ENCODE measurements at places on chromosomes 4 and X.

- DNase-seq = no peak
These were observed 44.9 kb upstream of the GPRIN3 start for GRCh38 chr4:89352541-89352940.

DNA sequence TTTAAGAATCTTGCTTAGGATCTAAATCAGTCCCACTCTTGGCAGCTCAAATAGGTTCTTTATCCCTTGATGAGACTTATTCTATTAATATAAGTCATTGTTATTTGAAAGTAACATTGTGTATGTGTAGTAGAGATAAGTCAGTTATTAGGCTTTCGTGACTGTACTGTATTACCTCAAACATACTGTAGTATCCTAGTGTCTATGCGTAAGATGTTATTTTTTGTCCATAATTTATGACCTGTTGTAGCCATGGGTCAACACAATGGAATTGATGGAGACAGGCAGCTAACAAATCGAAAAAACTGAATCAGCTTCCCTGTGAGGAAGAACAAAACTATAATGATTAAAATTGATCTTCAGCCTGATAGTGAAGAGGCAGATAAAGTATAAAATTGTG is 41.8 kb downstream of the CLCN3 start:
- DNase-seq = no peak

- DNase-seq = no peak
These were observed 7.1 kb upstream of the SMARCA1 start for GRCh38 chrX:129530410-129530809.

GRCh38 chrX:21158678-21159077 is 215.5 kb upstream of the CNKSR2 start:
- no peak for DNase-seq

DNA sequence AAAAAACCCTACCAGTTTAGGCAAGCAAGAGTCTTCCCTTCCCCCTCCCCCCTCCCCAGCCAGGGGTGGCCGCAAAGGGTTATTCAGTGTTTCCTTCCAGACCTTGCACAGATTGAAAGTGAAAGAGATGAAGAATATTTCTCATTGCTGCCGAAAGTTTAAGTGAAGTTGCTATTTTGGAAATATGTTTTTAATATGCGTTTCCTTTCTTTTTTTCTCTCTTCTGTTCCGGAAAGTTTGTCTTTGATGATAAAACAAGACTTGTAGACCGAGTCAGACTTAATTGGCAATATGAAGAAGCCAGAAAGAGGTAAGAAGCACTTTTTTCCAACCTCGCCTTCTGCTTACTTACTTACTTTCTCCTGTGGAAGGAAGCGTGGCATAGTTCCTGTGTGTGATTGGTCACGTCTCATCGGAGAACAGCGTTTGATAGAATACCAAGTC is 58.5 kb upstream of the CLCN4 start:
- DNase-seq = peak; percentile 66

- DNase-seq = no peak
These were observed 106.3 kb upstream of the TNIP3 start for GRCh38 chr4:121270389-121270788.

- DNase-seq = no peak
These were observed 124.4 kb upstream of the PUDP start for GRCh38 chrX:7272346-7272745.

DNA sequence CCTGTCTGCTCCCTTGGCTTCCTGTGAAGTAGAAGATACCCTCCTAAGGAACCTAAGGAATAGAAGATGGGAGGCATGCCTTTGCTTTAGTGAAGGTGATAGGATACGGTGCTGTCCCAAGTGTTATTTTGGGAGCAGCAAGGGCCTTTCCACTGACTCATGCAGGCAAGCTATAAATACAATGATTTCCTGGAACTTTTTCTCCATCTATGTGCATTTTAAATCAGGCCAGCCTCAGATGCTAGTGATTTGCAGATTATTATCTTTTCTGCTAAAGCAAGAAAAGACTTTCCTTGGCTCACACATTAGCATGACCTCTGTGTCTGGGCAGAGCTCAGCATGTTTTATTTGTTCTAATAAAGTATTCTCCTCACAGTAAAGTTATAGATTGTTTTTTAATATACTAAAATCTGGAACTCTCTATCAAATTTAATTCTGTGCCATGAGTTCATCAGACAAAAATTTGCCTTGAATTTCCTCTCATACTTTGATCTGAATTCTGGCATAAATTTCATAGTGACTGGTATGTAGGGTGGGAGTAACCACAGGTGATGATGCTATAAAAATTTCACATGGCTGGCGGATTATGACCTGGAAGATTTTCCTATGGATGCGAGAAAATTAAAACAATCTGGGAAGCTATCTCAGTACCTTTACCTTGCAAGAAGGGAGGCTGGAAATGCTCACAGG is 131.7 kb downstream of the REPS2 start:
- no peak for DNase-seq
